HEK293T (cell line): ENCODE measurements at places on chromosomes 12 and 14.

DNA sequence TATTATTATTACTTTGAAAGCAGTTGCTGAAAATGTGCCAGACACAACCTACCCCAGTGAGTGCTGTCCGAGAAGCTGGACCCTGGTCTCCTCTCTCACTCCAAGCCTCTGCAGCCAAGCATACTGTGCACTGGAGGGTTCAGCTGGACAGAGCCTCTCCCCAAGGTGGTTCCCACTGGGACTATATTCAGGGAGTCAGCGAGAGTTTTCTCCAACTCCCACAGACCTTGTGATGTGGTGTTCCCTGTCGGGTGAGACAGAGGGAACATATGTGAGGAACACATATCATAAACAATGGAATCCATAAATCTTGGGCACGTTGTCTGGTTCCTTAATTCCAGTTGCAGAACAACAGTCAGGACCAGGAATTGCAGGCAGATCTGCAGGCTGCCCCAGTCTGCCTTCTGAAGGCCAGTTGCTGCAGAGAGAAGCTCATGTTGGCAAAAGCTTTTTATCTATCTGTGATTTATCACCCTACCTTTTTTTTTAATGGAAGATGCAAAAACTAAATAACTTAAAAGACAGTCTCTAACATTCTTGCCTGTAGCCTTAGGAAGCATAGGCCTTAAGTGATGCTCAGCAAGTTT, 619.8 kb upstream of the TBX3 start:
- DNase-seq: no peak

GRCh38 chr12:84910549-84911241, 1.9 kb downstream of the SLC6A15 start:
- DNase-seq: peak; percentile 16

DNA sequence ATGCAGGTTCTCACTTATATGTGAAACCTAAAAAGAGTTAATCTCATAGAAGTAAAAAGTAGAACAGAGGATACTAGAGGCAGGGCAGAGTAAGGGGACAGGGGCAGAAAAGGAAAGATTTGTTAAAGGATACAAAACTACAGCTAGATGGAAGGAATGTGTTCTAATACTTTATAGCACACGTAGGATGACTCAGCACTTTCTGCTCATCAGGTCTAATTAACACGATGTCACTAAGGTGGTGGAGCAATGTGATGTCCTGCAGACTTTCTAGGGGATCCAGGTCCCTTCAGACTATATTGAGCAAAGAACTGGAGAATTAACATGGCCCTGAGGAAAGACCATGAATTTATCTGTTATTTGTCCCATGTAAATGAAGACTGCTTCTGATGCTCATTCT, 80.8 kb upstream of the CMKLR1 start:
- DNase-seq: no peak

- DNase-seq: no peak
These were observed 178.2 kb downstream of the BCL11B start for GRCh38 chr14:99093532-99094517.

- DNase-seq: no peak
These were observed 14.8 kb downstream of the MAPK1IP1L start for GRCh38 chr14:55066223-55066622.

DNA sequence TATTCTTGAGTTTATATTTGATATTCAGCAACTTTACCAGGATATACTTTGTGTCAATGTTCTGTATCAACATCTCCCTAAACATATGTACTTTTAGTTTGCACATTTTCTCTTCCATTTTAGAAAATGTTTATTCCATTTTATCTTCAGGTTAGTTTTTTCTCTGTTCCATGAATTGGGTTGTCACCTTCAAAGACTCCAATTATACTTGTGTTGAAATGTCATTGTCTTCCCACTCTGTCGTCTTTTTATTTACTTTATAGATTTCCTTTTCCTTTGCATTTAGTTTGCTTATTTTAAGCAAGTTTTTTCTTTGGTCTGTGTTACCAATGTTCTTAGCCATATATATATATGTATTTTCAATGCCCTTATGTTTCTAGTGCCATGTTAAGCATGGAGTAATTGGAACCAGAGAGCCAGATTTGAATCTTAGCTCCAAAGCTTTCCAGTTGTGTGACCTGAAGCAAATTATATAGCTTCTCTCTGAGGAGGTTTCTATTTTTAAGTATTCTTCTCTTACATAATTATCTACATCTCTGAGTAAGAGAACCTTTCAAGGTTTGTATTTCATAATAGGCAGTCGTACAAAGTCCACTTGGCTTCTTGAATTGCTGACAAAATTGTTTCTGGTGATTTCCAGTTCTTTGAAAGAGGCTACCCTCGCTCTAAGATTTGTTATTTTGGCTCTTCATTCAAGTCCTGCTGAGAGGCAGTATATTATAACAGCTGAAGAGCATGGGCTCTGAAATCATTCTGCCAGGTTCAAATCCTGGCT, 85.8 kb upstream of the DYRK2 start:
- no peak for DNase-seq

GRCh38 chr14:101719045-101719645, 42.4 kb upstream of the PPP2R5C start:
- no peak for DNase-seq

- no peak for DNase-seq
These were observed 133.6 kb upstream of the NCOR2 start for GRCh38 chr12:124700810-124701592.

DNA sequence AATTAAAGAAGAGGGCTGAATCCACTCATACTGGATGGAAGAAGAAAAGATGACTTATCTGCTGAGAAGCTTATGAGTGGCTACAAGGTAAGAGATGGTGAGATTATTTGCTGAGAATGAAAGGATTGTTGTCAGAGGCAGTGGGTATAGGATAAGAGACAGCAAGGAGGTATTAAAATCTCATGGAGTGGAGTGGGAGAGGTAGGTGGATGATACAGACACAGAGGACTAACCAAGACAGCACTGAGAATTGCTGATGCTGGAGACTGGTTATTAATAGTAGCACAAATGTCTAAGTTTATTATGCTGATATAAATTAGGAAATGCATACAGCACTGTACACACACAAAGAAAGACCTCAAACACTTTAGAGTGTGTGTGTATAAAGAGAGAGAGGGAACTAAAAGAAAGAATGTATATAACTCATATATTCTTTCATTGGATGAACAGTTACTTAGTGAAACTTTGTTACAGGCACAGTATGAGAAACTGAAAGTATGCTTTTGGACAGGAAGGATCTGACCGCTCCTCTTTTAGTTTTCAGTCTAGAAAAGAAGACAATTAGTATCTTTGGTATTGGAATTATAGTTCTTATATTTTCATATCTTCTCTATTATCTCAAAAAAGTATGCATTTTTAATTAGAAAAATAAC, 543.1 kb downstream of the LRFN5 start:
- no peak for DNase-seq

GRCh38 chr12:49872781-49873181, 29.9 kb upstream of the BCDIN3D start:
- no peak for DNase-seq

DNA sequence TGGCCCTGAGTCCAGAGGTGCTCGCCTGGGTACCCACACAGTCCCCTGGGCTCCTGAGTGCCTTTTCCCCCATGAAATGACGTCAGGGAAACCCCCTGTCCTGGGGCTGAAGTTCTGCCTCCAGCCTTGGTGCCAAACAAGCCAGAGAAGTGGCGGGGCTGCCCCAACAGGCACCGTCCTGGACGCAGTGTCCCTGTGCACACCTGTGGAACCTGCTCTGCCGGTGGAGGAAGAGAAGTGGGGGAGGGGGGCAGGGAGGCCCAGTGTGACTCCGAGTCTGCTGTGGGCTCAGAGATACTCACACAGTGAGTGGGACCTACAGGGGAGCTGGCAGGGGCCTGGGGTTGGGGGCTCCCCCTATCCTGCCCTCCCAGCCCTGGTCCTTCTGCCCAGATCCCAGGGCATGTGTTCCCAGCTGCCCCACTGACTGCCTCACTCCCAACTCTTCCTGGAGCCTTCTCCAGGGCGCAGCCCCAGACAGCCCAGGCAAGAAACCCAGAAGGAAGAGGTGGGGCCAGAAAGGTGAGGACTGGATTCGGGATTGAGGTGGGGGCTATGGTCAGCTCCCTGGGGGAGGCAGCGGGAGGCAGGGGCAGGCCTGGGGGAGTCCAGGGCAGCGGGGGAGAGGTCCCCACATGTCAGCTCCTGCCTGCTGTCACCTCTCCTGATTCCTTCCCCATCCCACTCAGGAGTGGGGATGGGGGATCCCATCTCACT, 24.7 kb downstream of the CCDC85C start:
- DNase-seq: no peak

DNA sequence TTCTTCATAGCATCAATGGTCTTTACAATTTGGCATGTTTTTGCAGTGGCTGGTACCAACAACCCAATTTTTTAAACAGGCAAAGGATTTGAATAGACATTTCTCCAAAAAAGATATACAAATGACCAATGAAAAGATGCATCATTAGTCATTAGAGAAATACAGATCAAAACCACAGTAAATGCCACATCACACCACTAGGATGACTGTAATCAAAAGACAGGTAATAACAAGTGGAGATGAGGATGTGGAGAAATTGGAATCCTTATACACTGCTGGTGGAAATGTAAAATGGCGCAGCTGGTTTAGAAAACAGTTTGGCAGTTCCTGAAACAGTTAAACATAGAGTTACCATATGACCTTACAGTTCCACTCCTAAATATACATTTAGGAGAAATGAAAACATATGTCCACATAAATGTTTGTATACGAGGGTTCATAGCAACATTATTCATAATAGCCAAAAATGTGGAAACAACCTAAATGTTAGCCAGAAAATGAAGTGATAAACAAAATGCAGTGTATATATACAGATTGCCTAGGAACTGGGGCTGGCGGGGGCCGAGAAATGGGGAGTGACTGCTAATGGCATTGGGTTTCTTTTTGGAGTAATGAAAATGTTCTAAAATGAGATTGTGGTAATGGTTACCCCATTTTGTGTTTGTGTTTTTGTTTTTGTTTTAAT, 55.2 kb downstream of the TGFB3 start:
- no peak for DNase-seq

GRCh38 chr14:72830356-72830755, 63.5 kb downstream of the DPF3 start:
- no peak for DNase-seq

GRCh38 chr12:19456176-19456575, 16.9 kb downstream of the AEBP2 start:
- DNase-seq: no peak

- peak; percentile 53 for DNase-seq
These were observed 19.0 kb upstream of the RNASE12 start for GRCh38 chr14:20610002-20610765.

DNA sequence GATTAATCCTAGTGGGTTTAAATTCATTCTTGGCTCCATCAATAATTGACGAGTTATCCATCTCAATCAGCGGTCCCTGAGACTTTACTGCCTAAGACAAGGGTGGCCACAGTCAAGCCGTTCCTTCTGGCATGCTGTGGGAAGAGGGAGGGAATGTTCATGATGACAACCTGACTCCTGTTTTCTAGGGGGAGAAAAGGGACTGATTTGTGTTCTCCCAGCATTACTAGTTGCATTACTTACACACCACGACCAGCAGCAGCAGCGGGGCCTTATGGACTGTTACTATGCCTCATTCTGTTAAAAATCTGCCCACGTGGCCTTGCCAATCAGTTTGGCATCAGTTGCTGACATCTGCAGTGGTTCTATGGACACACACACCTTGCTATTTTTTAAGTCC, 29.9 kb downstream of the PLEKHG7 start:
- DNase-seq: no peak

GRCh38 chr12:90683871-90684270, 271.1 kb downstream of the CCER1 start:
- no peak for DNase-seq

GRCh38 chr12:68206446-68206845, 19.2 kb downstream of the IL26 start:
- no peak for DNase-seq

- no peak for DNase-seq
These were observed 115.0 kb downstream of the PCNX1 start for GRCh38 chr14:71022012-71022869.

DNA sequence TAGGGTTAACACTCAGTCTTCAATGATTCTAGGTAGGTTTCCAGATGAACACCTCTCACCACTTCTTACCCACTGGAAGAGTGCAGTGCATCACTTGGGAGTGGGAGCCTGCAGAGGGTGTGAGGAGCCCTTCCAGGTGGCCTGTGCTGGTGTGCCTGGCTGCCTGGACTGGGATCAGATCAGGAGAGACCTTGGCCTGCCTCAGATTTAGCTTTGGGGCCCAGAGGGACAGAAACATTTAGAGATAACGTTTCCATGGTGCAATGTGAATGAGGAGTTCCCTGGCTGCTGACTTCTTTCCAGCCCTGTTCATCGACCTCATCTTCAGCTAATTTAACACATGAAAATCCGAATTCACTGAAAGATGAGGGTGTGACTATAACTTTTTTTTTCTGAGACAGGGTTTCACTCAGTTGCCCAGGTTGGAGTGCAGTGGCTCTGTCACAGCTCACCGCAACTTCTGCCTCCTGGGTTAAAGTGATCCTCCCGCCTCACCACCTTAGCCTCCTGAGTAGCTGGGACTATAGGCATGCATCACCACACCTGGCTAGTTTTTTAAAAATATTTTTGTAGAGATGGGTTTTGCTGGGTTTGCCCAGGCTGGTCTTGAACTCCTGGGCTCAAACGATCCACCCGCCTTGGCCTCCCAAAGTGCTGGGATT, 53.6 kb downstream of the SUSD6 start:
- no peak for DNase-seq

DNA sequence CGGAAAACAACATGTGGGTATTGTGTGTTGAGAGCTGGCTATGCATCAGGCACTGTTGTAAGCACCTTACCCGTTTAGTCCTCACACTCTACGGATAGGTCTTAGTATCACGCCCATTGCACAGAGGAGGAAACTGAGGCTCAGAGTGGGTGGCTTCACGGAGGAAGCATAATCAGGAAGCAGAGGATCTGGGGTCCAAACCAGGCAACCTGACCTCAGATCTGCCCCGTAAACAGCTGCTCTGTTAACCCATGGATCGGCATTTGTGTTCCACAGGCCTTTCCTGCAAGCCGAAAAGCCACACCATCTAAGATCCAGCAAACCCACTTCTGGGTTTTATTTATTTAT, 107.9 kb downstream of the SCARB1 start:
- no peak for DNase-seq

- DNase-seq: no peak
These were observed 109.3 kb downstream of the NTN4 start for GRCh38 chr12:95681210-95681765.

- DNase-seq: no peak
These were observed 15.8 kb upstream of the ANKRD33 start for GRCh38 chr12:51871918-51872688.

DNA sequence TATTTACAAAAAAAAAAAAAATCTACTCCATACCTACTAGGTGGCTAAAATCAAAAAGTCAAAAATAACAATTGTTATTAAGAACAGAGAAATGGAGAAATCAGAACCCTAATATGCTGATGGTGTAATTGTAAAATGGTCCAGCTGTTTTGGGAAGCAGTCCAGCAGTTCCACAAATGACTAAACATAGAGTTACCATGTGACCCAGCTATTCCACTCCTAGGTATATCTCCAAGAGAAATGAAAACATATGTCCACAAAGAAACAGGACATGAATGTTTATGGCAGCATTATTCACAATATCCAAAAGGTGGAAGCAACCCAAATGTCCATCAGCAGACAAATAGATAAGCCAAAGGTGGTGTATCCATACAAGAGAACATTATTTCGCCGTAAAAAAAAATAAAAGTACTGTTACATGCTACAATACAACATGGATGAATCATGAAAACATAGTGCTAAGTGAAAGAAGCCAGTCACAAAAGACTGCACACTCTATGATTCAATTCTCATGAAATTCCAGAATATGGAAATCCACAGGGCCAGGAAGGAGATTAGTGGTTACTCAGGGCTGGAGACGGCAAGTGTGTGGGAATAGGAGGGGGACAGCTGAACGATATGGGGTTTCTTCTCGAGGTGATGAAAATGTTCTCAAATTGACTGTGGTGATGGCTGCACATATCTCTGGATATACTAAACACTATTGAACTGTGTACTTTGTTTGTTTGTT, 9.1 kb upstream of the DPF3 start:
- DNase-seq: no peak
